Spinal cord (tissue), 10 donors: ENCODE measurements at places on chromosomes 2 and 18.

DNA sequence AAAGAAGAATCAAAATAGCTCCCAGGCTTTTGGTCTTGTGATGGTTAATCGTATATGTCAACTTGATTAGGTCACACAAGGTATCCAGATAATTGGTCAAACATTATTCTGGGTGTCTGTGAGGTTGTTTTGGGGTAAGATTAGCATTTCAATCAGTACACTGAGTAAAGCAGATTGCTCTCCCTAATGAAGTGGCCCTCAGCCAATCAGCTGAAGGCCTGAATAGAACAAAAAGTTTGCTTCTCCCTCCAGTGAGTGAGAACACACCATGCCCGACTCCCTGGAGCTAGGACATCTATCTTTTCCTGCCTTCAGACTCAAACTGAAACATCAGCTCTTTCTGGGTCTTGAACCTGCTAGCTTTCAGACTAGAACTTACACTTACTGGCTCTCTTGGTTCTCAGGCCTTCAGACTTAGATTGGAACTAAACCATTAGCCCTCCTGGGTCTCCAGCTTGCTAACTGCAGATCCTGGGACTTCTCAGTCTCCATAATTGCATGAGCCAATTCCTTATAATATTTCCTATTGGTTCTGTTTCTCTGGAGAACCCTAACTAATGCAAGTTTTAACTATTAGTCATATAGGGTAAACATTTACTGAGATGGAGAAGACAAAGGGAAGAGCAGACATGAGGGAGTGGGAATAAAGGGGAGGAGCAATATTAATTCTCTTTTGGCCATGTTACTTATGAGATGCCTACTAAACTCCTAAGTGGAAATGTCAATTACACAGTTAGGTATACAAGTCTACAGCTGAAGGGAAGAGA, 25.5 kb downstream of the LNPK start:
- DNase-seq = no peak
- no peak overlapping the region for H3K27ac ChIP-seq
- no peak overlapping the region for H3K4me3 ChIP-seq
- H3K36me3 ChIP-seq = peaks cover 2% of the 10 kb centered on the region
- H3K4me1 ChIP-seq = no peaks in the 10 kb centered on the region
- H3K27me3 ChIP-seq = no peaks in the 10 kb centered on the region

DNA sequence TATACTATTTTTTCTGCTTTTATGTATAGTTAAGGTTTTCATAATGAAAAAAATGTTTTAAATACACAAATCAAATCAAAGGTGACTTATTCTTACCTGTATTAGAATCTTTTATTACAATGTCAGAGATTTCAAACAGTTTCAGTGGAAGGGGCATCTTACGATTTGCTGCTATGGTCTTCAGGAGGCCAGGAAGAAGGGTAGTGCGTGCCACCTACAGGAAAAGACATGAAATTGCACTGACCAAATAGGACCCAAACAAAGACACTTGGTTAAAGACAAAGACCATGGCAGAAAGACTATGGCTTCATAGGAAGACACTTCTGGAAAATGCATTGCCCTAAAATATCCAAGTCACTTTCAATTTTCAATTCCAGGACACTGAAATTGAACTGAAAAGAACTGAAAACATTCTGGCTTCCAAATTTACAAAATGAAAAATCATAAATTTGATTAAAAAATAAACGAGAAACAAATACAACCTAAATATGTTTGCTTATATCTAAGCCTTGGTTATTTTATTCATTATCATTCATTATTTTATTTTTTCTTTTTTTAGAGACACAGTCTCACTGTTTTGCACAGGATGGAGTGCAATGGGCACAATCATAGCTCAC, 42.1 kb downstream of the FARSB start:
- no peak overlapping the region for H3K27ac ChIP-seq
- no peaks in the 10 kb centered on the region for H3K4me1 ChIP-seq
- peak; percentile 37 for DNase-seq
- no peaks in the 10 kb centered on the region for H3K27me3 ChIP-seq
- H3K36me3 ChIP-seq = peaks cover 17% of the 10 kb centered on the region

DNA sequence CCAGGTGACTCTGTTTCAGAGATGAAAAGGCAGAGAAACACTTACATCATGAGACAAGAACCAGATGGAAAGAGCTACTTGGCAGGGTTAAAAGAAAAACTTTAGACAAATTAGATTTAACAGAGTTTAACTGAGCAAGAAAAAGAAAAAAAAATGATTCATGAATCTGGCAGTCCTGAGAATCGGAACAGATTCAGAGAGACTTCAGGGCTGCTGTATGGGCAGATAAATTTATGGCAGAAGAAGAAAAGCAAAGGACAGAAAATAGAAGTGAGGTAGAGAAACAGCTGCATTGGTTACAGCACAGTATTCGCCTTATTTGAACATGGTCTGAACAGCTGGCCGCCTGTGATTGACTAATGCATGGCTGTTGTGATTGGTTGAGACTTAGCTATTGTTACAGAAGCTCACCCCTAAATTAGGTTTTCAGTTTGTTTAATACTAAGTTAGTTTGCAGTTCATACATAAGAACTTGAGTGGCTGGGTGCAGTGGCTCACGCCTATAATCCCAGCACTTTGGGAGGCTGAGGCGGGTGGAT, 43.0 kb upstream of the RHOB start:
- DNase-seq = no peak
- H3K4me3 ChIP-seq = no peak overlapping the region
- H3K27ac ChIP-seq = no peak overlapping the region
- H3K27me3 ChIP-seq = no peaks in the 10 kb centered on the region
- H3K36me3 ChIP-seq = no peaks in the 10 kb centered on the region

DNA sequence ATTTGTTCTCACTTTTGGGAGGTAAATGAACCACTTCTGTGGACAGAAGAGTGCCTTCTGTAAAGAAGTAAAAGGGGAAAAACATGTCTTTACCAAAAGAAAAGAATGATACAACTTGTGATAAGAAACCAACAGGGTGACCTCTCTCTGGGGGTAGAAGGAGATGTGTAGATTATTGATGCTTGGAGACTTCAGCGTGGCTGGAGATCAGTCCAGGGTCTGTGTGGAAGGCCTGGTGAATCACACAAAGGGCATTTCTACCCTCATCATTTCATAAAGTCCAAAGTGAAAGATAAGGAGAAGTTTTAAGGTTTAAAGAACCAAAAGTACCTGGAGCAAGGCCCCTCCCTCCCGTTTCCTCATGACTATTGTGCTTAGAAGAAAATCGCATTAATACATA, 142.5 kb downstream of the NCK2 start:
- no peak overlapping the region for H3K4me3 ChIP-seq
- DNase-seq = no peak
- no peaks in the 10 kb centered on the region for H3K36me3 ChIP-seq
- peaks cover 11% of the 10 kb centered on the region for H3K4me1 ChIP-seq
- no peaks in the 10 kb centered on the region for H3K27me3 ChIP-seq
